ENCODE measurements at places on chromosomes 7 and 10.

GRCh38 chr10:6843481-6843881 is 263.4 kb upstream of the PRKCQ start:
- DNase-seq: no peak

GRCh38 chr7:50805447-50806125 is 22.9 kb upstream of the GRB10 start:
- no peak for DNase-seq

DNA sequence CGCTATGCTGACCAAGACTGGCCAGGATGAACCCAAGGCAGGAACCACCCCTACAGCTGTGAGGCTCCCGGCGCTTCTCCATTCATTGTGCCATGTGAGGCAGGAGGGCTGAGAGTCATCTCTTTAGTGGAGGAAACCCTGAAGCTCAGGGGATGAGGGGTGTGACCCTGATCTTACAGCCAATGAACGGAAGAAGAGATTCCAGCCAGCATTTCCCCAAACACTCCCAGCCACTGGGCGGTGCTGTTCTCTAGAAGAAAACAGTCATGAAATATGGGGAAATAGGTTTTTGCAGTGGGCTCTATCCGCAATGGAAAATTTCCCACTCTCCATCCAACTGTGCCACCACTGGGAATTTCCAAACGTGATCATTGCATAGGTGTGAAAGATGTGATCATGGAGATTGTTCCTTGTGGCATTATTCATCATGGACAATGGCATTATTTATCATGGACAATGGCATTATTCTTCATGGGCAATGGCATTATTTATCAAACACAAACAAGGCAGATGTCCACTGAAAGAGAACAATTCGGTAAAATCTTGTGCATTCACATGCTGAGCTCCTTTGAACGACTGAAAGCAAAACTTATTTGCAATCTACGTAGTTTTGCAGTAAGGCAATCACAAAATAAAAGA is 14.0 kb upstream of the SLC18A2 start:
- DNase-seq: no peak

GRCh38 chr7:136062625-136063325 is 85.6 kb upstream of the MTPN start:
- DNase-seq: no peak

DNA sequence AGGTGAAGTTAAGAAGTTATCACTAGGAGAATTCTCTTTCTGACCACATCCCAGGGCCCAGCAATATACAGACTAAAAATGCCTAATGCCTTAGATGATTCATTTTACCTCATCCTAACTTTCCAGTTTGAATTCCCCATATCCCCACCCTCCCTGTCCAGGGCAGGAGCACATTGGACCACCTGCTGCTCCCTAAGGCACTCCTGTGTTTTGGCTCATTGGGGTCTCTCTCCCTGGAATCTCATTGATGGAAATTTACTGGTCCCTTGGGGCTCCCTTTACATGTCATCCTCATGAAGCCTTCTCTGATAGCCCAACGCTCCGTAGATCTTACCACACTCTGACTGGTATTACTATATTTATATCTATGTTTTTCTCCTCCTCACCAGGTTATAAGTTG is 2.7 kb downstream of the IL2RA start:
- no peak for DNase-seq

All from SIG-M5 (cell line).